Ascending aorta (tissue), 2 donors: ENCODE measurements at places on chromosomes 6 and 20. TPM values are rescaled to one million over a fixed set of nuclear protein-coding genes. Genes with fewer than 3 reads are reported as not detected.

Gene C6orf163
- total RNA-seq: not detected

GRCh38 chr6:117448732-117449485 is 23.2 kb upstream of the ROS1 start:
- no peak for DNase-seq

Gene ME1
- 8.4 TPM for total RNA-seq

Gene DDX39B
- 134 TPM for total RNA-seq

GRCh38 chr20:57582432-57583288 is 21.8 kb downstream of the PCK1 start:
- peak; percentile 31 for DNase-seq

Gene XKR7
- total RNA-seq: not detected
